Activated CD4-positive, alpha-beta T cell treated with anti-CD3 and anti-CD28 coated beads, Interleukin-2, amount 10 ng/mL, durations not matched to agents 7 days and 5 days (primary cell): ENCODE measurements at places on chromosomes 5 and 9. TPM values are rescaled to one million over a fixed set of nuclear protein-coding genes. Genes with fewer than 3 reads are reported as not detected.

The PCDHA10 gene
- not detected for total RNA-seq

DNA sequence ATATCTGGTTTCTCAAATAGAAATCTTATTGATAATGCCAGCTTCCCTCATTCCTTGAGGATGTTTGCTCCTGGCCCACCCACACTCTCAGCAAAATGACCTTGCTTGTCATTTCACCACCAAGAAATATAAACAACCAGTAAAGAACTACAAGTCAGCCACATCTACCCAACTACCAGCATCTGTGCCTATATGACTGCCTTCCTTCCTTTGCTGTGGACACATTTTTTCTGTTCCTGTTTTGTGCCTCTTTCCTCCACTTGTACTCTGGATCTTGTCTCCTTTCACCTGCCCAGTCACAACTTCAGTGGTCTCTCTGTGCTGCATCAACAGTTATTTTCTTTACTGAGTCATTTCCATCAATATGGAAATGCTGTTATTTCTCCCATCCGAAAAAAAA, 20.3 kb downstream of the KIF2A start:
- H3K4me1 ChIP-seq: peaks cover 60% of the 10 kb centered on the region
- H3K27me3 ChIP-seq: no peaks in the 10 kb centered on the region
- no peak overlapping the region for H3K4me3 ChIP-seq
- no peak for DNase-seq

GRCh38 chr5:171115519-171115918, 193.5 kb upstream of the TLX3 start:
- H3K4me3 ChIP-seq: no peak overlapping the region
- H3K27ac ChIP-seq: no peak overlapping the region
- no peaks in the 10 kb centered on the region for H3K36me3 ChIP-seq
- no peak for DNase-seq

- no peak for DNase-seq
- no peaks in the 10 kb centered on the region for H3K36me3 ChIP-seq
- peak overlapping the region; percentile 92 for H3K27ac ChIP-seq
Observed at GRCh38 chr9:136244969-136245218, 718 bp downstream of the QSOX2 start.

GRCh38 chr5:139794067-139794846, 1.4 kb upstream of the PSD2 start:
- H3K4me3 ChIP-seq: no peak overlapping the region
- no peaks in the 10 kb centered on the region for H3K36me3 ChIP-seq
- peaks cover 3% of the 10 kb centered on the region for H3K4me1 ChIP-seq
- peaks cover 67% of the 10 kb centered on the region for H3K27me3 ChIP-seq

DNA sequence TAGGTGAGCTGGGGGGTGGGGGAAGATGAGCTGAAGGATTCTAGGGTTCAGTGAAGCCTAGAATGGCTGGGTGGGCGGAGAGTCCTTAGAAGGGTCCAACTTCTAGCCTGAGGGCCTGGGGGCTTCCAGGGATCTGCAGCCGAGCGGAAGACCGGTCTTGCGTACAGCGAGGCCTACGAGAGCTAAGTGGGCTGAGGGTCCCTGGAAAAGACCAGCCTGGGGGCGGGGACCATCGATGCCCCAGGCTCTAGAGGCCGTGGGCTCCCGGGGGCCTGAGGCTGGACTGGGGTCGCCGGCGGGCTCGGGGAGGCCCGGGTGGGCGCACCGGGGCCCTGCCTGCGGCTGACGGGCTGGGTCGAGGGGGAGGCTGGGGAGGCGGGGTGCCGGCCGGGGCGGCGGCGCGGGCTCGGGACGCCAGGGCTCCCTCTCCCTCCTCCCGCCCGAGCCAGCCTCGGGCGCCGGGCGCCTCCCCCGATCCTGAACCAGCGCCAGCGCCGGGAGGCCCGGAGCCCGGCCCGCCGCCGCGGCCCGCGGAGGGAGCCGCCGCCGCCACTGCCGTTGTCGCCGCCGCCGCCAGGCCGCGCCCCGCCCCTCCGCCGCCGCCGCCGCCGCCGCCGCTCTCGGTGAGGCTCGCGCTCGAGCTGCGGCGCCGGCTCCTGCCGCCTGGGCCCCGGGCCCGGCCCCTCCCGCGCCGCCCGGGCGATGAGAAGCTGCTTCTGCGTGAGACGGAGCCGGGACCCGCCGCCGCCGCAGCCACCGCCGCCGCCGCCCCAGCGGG, at the start of gene MVB12B:
MVB12B (plus strand) TSS at position 602 of the 778 bp plus-strand sequence; CDS start at position 703, 101 bp downstream.
- DNase-seq: peak; percentile 46
- H3K27ac ChIP-seq: peak within 1 kb of the TSS; percentile 85
- H3K4me1 ChIP-seq: peaks cover 35% of the 10 kb centered on the region
- H3K4me3 ChIP-seq: peak within 1 kb of the TSS; percentile 75
- H3K36me3 ChIP-seq: no peaks in the 10 kb centered on the region

- no peaks in the 10 kb centered on the region for H3K27me3 ChIP-seq
- no peak for DNase-seq
- no peak overlapping the region for H3K4me3 ChIP-seq
Observed at GRCh38 chr5:150147670-150148069, 8.0 kb downstream of the PDGFRB start.

DNA sequence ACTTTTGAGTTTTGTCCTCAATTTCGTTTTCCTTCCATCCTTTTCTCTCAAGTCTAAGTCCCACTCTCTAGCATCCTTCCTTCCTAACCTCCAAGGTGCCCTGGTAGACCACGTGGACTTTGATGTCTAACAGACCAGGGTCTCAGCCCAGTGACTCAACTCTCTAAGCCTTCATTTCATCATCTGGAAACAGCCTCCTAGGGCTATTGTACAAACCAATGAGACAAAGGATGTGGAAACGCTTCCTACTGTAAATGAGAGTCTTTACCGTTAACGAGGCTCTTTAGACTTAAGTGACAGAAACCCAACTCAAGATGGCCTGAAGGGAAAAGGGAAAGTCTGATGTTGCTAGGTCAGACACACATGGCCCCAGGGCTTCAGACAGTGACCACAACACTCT, 49.2 kb upstream of the CPLX2 start:
- H3K4me3 ChIP-seq: no peak overlapping the region
- no peak for DNase-seq
- H3K27me3 ChIP-seq: peaks cover 10% of the 10 kb centered on the region
- peaks cover 4% of the 10 kb centered on the region for H3K4me1 ChIP-seq
- no peak overlapping the region for H3K27ac ChIP-seq

DNA sequence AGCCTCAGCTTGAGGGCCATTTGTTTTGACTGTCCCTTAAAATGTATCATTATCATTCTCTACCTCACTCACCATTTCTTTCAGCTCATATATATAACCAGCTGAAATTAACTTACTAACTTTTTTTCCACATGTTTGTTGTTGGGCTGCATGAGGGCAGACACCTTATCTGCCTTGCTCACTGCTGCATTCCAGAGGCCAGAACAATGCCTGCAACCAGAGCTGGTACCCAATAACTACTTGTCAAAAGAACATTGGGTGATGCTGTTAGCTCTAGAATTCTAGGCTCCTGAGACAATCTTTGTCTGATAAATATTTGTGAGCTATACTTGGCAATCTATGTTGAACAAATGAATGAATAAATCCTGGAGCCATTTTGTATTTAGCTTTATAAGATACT, 68.3 kb downstream of the HTR4 start:
- H3K4me3 ChIP-seq: no peak overlapping the region
- H3K27ac ChIP-seq: no peak overlapping the region
- no peaks in the 10 kb centered on the region for H3K4me1 ChIP-seq
- no peak for DNase-seq
- no peaks in the 10 kb centered on the region for H3K27me3 ChIP-seq
